Right atrium auricular region (tissue), 2 donors: ENCODE measurements at places on chromosomes 1 and 21. TPM values are rescaled to one million over a fixed set of nuclear protein-coding genes. Genes with fewer than 3 reads are reported as not detected.
A peak's percentile ranks its signal among the peaks of the same experiment; 100 is the strongest.

DNA sequence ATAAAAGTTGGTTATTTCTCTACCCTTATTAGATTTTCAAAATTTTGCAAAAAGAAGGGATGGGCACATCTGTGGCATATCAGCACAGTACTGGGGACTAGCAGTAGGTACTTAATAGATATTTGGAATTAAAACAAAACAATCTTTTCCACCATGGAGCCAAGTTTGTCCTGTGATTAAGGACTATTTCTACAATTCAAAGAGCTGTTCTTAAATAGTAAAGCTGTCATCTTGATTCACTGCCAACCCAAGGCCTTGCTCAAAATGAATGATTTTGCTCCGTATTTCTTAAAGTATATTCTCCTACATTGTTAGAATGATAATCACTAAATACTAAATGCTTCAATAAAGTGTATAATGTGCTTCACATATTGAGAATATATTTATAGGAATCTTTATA, 169.9 kb downstream of the S1PR1 start:
- DNase-seq, result no peak

DNA sequence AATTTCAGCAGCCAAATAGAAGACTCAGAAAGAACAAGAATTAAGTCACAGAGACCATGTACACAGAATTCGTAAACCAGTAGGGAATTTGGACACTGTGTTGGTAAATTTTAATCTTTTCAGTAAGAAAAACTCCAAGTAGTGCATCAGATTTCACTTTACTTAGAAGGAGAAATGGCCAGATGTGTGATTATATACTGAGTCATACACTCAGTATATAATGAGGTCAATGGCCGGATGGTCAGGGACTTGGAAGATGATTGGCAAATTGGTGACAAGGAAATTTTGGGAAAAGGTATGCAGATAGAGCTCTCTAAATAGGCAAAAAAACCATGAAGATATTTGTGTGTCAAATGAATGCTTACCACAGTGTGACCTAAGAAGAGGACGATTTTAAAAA, 399.8 kb upstream of the LRRC7 start:
- DNase-seq, result no peak

The LCK gene
- total RNA-seq, result 0.74 TPM

The IGSF9 gene
- 2.0 TPM for total RNA-seq

DNA sequence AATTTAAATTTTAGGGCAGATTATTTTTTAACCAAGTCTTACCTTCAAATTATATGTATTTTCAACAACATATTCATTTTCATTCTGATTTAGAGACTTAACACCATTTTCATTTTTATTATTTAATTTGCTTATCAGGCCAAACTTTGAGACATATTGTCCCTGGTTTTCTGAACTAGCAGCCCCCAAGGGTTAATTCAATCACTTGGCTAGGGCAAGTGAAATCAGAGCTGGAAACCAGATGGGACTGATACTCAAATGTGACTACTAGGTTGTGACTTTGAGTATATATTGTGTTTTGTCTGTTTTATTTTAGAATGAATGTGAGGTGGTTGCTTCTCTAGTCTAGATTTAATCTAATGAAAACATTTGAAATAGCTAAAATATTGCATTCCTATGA, 198.9 kb upstream of the PTGFR start:
- no peak for DNase-seq

DNA sequence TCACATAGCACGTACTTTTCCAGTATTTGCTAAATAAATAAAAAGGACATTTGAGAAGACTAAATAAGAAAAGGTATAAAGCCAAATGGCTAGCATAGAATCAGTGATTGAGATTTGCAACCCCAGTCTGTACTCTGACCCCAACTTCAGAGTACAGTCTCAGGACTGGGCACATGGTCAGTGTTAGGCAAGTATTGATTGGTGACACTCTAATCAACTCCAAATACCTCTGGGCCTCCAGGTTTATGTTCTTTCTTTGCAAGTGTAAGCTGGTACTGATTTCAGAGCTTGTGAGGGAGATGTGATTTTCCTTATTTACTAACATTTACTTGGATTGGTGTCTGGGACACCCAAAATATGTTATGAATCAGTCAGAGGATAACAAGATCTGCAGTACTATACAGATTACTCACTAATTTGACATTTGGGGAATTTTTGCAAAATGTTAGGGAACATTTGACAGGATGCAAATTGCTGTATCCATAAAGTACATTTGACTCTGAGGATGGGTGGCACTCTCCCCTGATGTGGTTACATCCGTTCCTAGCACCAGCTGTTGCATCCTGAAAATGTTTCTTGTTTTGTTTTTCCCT, 34.2 kb downstream of the LMO4 start:
- no peak for DNase-seq

DNA sequence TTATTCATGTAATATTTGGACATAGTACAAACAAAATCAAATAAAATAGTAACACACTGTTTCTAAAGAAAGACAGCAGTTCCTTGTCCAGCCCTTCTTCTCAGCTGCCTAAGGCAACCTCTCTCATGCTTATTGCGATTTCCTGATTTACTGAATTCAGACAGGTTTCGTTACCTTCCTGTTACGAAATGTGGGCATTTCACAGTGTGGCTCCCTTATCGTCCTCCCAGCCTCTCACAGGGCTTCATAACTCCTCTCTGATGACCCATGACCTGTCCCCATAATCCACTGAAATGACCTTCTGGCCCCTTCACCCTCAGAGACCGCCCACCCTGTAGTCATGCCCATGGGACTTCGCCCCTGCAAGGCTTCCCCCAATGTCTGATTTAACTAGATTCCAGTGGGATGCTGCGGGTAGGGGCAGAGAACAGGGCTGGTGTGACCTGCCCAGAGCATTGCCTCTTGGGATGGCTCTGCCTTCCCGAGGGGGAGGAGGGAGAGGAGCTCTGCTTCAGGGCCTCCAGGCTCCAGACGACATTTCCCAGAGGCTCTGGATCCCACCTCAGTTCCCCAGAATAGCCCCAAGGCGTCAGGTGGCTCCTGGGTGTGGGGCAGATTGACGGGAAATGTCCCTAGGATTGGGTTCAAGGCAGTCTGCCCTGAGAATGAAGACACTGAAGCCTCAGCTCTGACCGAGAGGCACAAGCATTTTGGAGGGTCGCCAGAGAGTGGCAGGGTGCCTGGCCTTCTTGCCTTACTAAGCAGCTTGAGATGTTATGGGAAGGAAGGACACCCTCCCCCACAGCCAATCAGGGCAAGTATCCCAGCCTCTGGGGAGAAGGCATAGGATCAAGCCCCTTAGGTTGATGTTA, 20.6 kb downstream of the PADI2 start:
- no peak for DNase-seq

GRCh38 chr1:174005032-174005431, 17.1 kb downstream of the RC3H1 start:
- no peak for DNase-seq

GRCh38 chr21:41722052-41723018, 44.5 kb downstream of the RIPK4 start:
- DNase-seq, result no peak

DNA sequence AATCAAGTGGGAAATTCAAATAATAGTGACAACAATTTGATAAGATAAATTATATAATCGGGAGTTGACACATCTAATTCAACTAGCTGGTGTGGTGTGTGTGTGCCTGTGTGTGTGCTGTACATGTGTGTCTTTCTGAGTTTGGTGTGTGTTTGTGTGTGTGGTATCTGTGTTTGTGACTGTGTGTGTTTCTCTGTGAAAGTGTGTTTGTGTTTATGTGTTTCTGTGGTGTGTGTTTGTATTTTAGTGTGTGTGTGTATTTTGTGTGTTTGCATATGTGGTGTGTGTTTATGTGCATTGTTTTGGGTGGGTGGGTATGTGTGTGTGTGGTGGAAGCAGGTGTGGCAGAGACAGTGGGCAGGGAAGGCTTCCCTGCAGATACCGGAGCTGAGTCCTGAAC, 4.8 kb upstream of the DSCAM start:
- DNase-seq, result no peak

The PFKFB2 gene
- total RNA-seq, result 11.8 TPM

The SPRR1A gene
- total RNA-seq, result not detected

DNA sequence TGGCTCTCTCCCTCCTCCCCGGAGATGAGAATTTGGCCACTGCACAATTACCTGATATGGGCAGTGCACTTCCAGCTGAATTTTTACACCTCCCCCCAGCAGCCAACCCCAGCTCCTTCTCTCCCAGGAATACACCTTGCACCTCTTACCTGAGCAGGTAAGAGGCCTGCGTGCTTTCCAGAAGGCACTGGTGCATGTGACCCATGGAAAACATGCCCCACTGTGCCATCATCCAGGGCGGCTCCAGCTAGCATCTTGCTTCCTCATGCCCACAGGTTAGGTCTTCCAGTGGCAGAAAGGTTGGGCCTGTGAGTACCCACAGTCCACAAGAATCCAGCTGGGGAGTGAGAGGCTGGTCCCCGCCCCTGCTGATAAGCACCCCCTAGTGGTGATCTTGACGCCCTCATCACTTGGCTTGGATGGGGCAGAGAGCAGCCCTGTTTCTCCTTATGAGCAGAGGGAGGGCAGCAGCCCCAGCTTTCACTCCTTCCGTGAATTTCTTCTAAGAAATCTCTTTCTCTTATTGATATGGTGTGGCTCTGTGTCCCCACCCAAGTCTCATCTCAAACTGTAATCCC, 57.8 kb downstream of the EDARADD start:
- no peak for DNase-seq

The RHBG gene
- total RNA-seq, result not detected

- no peak for DNase-seq
Measured at GRCh38 chr1:33852711-33853110, 11.2 kb upstream of the HMGB4 start.

GRCh38 chr1:5986018-5986417, 6.2 kb downstream of the NPHP4 start:
- no peak for DNase-seq

The FCER1G gene
- 77.8 TPM for total RNA-seq

- DNase-seq, result no peak
Measured at GRCh38 chr1:51241119-51241518, 5.0 kb downstream of the RNF11 start.

DNA sequence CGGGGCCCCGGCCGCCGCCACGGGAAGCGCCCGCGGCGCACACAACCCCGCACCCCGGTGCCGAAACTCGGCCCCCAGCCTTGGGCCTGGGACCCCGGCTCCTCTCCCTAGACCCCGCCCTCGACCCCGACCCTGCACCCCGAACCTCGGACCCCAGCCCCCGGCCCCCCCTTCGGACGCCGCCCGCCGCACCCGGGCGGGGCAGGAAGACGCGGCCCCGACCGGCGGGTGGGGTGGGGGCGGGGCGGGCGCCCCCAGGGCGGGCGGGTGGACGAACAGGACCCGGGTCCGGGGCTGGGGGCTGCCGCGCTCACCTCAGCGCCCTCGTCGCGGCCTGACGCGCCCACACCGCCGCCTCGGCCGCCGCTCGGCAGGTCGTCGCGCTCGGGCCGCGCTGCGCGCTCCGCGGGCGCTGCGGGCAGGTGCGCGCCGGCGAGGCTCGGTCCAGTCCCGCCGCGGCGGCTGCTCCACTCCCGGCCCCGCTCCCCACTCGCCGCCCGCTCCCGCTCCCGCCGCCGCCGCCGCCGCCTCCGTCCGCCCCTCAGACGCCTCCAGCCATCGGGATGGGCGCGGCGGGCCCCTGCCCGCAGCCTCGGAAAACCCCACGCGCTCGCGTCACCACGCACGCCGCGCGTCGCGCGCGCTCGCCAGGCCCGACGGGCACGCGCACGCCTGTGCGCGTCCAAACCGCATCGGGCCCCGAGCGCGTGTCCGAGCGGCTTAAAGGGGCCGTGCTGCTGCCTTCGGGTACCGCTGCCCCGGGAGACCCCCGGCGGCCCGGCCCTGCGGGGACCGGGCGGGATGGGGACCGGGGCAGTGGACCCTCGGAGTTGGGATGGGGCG, at the start of gene GNB1:
Gene GNB1 (minus strand): TSS at position 582 of the 843 bp plus-strand sequence. CDS start 65,634 bp downstream, outside the sequence.
- DNase-seq, result peak; percentile 85

The SMAP2 gene
- 19.8 TPM for total RNA-seq

The TMEM79 gene
- total RNA-seq, result 1.0 TPM

- DNase-seq, result no peak
Measured at GRCh38 chr1:90748668-90749067, 31.6 kb upstream of the BARHL2 start.

GRCh38 chr1:205058853-205059252, 15.8 kb downstream of the CNTN2 start:
- no peak for DNase-seq

The AKR7A3 gene
- 0.20 TPM for total RNA-seq

The LCE1B gene
- not detected for total RNA-seq

The SAMD13 gene
- total RNA-seq, result 0.59 TPM

The PLA2G2A gene
- 1,320 TPM for total RNA-seq

GRCh38 chr1:16055613-16056520, 12.3 kb downstream of the CLCNKB start:
- DNase-seq, result peak; percentile 85

The DNALI1 gene
- 6.1 TPM for total RNA-seq
